ENCODE measurements at places on chromosomes 7 and 10. TPM values are rescaled to one million over a fixed set of nuclear protein-coding genes. Genes with fewer than 3 reads are reported as not detected.

DNA sequence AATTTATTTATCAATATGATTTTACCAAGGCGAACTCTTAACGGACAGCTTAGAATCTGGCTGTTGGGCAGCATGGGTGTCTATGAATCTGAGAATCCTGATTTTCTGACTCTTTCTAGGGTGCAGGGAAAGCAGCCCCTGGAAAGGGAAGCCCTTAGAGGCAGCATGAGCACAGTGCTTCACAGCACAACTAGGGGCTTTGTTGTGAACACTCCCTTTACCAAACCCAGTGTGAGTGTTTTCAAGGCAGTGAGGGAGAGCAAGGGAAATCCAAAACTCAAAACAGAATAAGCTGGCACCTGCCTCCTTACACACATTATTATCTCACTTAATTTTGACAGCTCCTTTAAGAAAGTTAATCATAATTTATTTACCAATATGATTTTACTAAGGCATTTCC is 116.3 kb upstream of the CSTF2T start:
- H3K27me3 ChIP-seq, result peaks cover 15% of the 10 kb centered on the region
- no peak overlapping the region for H3K4me3 ChIP-seq
- H3K4me1 ChIP-seq, result no peaks in the 10 kb centered on the region
- no peak overlapping the region for H3K27ac ChIP-seq
- no peaks in the 10 kb centered on the region for H3K36me3 ChIP-seq

GRCh38 chr7:30717181-30717580 is 34.8 kb upstream of the INMT start:
- no peaks in the 10 kb centered on the region for H3K4me1 ChIP-seq
- no peak overlapping the region for H3K4me3 ChIP-seq
- H3K27me3 ChIP-seq, result no peaks in the 10 kb centered on the region
- DNase-seq, result no peak
- H3K27ac ChIP-seq, result no peak overlapping the region
- H3K36me3 ChIP-seq, result peaks cover 26% of the 10 kb centered on the region

- no peaks in the 10 kb centered on the region for H3K36me3 ChIP-seq
- no peak for DNase-seq
- no peaks in the 10 kb centered on the region for H3K4me1 ChIP-seq
- H3K4me3 ChIP-seq, result no peak overlapping the region
Measured at GRCh38 chr10:130230611-130231010, 94.4 kb downstream of the GLRX3 start.

- H3K27ac ChIP-seq, result no peak overlapping the region
- no peaks in the 10 kb centered on the region for H3K36me3 ChIP-seq
- no peaks in the 10 kb centered on the region for H3K27me3 ChIP-seq
- peak; percentile 41 for DNase-seq
- H3K4me1 ChIP-seq, result peaks cover 5% of the 10 kb centered on the region
Measured at GRCh38 chr7:25625306-25625992, 397.2 kb upstream of the NPVF start.

- H3K4me3 ChIP-seq, result no peak overlapping the region
- H3K27ac ChIP-seq, result no peak overlapping the region
- H3K4me1 ChIP-seq, result peaks cover 16% of the 10 kb centered on the region
- H3K36me3 ChIP-seq, result peaks cover 3% of the 10 kb centered on the region
- no peak for DNase-seq
Measured at GRCh38 chr7:149500201-149500600, 2.6 kb upstream of the ZNF746 start.

GRCh38 chr10:132103116-132103910 is 37.6 kb downstream of the JAKMIP3 start:
- no peaks in the 10 kb centered on the region for H3K36me3 ChIP-seq
- H3K4me1 ChIP-seq, result no peaks in the 10 kb centered on the region
- H3K27me3 ChIP-seq, result peaks cover 2% of the 10 kb centered on the region
- peak; percentile 24 for DNase-seq
- no peak overlapping the region for H3K4me3 ChIP-seq

GRCh38 chr10:36437367-36437766 is 688.0 kb upstream of the ANKRD30A start:
- no peak overlapping the region for H3K4me3 ChIP-seq
- no peak for DNase-seq
- H3K27ac ChIP-seq, result no peak overlapping the region
- no peaks in the 10 kb centered on the region for H3K36me3 ChIP-seq
- no peaks in the 10 kb centered on the region for H3K4me1 ChIP-seq

- H3K36me3 ChIP-seq, result no peaks in the 10 kb centered on the region
- H3K4me3 ChIP-seq, result no peak overlapping the region
- H3K4me1 ChIP-seq, result no peaks in the 10 kb centered on the region
Measured at GRCh38 chr10:123869020-123869414, 22.6 kb downstream of the CPXM2 start.

DNA sequence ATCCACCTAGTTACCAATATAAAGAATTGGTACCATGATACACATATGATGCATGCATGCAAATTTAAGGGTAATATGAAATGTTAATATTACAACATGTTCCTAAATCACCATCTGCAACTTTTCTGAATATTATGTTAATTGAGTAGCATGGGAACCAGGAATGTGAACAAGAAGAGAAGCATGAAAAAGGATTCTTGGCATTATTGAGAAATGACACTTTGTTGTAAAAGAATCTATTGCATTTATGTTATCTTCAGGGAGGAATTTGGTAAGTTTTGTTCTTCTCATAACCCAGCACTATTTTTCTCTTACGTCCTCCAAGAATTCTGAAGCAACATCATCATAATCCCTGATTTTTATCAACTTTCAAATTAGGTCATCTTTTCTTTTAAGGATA is 159.9 kb upstream of the SLC25A13 start:
- peaks cover 30% of the 10 kb centered on the region for H3K4me1 ChIP-seq
- H3K27ac ChIP-seq, result no peak overlapping the region
- H3K36me3 ChIP-seq, result no peaks in the 10 kb centered on the region
- no peak overlapping the region for H3K4me3 ChIP-seq
- peaks cover 1% of the 10 kb centered on the region for H3K27me3 ChIP-seq

- no peak for DNase-seq
- H3K36me3 ChIP-seq, result no peaks in the 10 kb centered on the region
- H3K27ac ChIP-seq, result no peak overlapping the region
Measured at GRCh38 chr10:58813573-58813972, 300.9 kb downstream of the BICC1 start.

GRCh38 chr7:88615336-88615735 is 144.2 kb upstream of the ZNF804B start:
- H3K4me3 ChIP-seq, result no peak overlapping the region
- no peaks in the 10 kb centered on the region for H3K27me3 ChIP-seq
- H3K4me1 ChIP-seq, result no peaks in the 10 kb centered on the region
- no peak for DNase-seq
- H3K36me3 ChIP-seq, result no peaks in the 10 kb centered on the region
- no peak overlapping the region for H3K27ac ChIP-seq

Gene OR6B1
- total RNA-seq, result not detected

DNA sequence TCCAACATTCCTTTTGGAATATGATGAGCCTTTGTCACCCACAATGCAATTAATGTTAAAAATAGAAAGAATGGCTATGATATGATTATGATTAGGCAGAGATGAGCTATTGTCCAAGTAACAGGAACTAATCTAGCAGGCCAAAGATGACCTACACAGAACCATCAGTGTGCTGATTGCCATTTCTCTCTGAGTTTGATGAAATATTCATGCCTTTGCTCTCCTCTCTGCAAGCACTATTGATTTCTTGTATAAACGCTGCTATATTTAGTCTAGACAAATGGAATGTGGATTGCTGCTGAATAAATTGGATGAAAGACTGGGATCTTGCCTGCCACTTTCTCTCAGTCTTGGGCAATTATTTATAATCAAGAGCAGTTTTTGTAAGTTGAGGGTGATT is 85.4 kb downstream of the HDAC9 start:
- no peak overlapping the region for H3K27ac ChIP-seq
- H3K36me3 ChIP-seq, result no peaks in the 10 kb centered on the region
- no peak for DNase-seq
- no peaks in the 10 kb centered on the region for H3K27me3 ChIP-seq
- no peak overlapping the region for H3K4me3 ChIP-seq

DNA sequence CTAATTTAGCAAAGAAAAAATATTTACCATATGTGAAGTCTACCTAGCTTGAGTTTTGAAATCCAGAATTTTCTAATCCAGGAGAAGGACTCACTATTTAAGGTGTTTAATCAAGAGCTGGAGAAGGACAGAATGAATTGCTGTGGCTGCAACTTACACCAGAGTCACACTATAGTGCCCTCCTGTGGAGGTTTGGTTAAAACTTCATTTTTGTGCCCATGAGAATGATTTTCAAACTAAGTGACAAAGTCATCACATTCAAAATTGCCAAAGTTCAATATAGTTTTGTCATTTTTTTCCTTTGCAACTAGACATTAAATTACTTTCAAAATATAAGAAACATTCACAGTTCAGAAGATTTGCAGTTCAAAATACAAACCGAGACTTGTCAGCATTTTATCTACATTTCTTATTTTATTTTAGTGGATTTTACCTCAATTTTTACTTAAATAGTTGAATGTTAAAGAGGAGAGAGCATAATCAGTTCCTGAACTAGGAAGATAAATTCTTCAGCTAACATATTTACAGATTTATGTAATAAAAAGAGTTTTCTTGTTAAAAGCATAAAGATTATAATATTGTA is 70.7 kb downstream of the CABCOCO1 start:
- DNase-seq, result peak; percentile 74
- H3K36me3 ChIP-seq, result no peaks in the 10 kb centered on the region
- no peak overlapping the region for H3K27ac ChIP-seq
- no peak overlapping the region for H3K4me3 ChIP-seq

DNA sequence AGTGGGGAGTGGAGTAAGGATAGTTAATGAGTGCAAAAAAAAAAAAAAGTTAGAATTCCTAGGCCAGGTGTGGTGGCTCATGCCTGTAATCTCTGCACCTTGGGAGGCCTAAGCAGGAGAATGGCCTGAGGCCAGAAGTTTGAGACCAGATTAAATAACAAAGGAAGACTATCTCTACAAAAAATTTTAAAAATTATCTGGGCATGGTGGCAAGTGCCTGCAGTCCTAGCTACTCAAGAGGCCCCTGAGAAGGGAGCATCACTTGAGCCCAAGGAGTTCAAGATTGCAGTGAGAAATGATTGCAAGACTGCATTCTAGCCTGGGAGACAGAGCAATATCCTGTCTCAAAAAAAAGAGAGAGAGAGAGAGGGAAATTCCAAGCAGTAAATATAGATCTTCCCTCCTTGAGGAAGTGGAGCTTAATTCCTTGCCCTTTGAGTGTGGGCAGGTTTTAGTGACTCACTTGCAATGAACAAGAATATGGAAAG is 19.5 kb upstream of the CSTF2T start:
- no peaks in the 10 kb centered on the region for H3K27me3 ChIP-seq
- peaks cover 5% of the 10 kb centered on the region for H3K4me1 ChIP-seq
- H3K36me3 ChIP-seq, result no peaks in the 10 kb centered on the region
- H3K4me3 ChIP-seq, result no peak overlapping the region
- no peak overlapping the region for H3K27ac ChIP-seq
- DNase-seq, result no peak

DNA sequence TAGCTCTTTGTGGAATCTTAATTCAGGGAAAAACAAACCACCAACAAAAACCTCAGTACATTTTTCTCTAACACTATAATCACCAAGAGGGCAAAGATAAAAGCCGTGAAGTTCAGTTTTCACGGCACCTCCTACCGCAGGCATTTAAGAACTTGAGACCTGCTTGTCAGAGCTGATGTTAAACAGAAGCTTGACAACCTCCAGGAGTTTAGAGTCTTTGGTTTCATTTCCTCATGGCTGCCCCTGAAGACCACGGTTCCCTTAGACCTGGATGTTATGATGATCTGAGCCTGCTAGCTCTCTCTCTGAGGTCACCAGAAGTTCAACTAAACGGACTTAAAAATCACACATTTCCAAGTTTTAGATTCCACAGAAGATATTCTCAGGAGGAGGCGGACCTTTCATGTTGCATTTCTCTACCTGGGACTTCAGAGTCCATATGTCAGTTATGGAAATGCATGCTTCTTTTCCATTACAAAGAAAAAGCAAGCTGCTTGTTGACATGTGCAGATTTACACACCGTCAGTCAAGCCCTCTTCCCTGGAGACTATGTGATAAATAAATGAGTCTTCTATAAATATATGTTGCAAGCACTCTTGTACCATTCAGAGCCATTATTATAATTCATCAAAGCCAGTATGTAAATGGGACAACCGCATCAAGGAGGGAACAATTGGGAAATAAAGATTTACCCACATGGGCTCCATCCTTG is 258.0 kb downstream of the GFRA1 start:
- no peak overlapping the region for H3K4me3 ChIP-seq
- no peaks in the 10 kb centered on the region for H3K36me3 ChIP-seq
- H3K27me3 ChIP-seq, result no peaks in the 10 kb centered on the region

DNA sequence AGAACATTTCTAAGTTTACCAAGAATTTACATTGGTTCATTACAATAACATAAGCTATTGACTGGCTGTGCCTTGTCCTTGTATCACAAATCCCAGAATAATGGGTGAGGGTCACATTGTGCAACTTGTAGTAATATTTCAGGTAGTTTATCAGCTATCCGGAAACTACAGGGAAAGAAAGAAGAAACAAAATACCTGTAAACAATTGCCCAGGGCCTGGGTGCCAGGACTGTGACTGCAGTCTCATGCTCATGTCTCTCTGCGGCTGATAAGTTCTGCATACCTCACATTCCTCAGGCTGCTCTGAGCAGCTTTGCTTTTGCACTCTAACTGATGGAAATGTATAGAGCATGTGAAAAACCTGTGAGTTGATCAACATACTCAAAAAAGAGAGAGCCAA is 131.8 kb upstream of the TRIM24 start:
- H3K27me3 ChIP-seq, result no peaks in the 10 kb centered on the region
- DNase-seq, result no peak
- H3K36me3 ChIP-seq, result no peaks in the 10 kb centered on the region
- no peak overlapping the region for H3K4me3 ChIP-seq
- H3K27ac ChIP-seq, result no peak overlapping the region

GRCh38 chr7:145020454-145020853 is 184.6 kb upstream of the TPK1 start:
- H3K27me3 ChIP-seq, result no peaks in the 10 kb centered on the region
- H3K4me3 ChIP-seq, result no peak overlapping the region
- no peak for DNase-seq
- no peaks in the 10 kb centered on the region for H3K4me1 ChIP-seq

Gene PILRB
- 78.3 TPM for total RNA-seq

- H3K27ac ChIP-seq, result no peak overlapping the region
- DNase-seq, result peak; percentile 53
- no peak overlapping the region for H3K4me3 ChIP-seq
- H3K27me3 ChIP-seq, result no peaks in the 10 kb centered on the region
- no peaks in the 10 kb centered on the region for H3K36me3 ChIP-seq
Measured at GRCh38 chr7:81846398-81846797, 76.6 kb upstream of the HGF start.

- H3K27me3 ChIP-seq, result peaks cover 3% of the 10 kb centered on the region
- no peak overlapping the region for H3K4me3 ChIP-seq
- H3K36me3 ChIP-seq, result no peaks in the 10 kb centered on the region
- no peak for DNase-seq
Measured at GRCh38 chr10:1189166-1190051, 133.2 kb downstream of the WDR37 start.

GRCh38 chr10:22833353-22833752 is 94.5 kb upstream of the ARMC3 start:
- no peak overlapping the region for H3K4me3 ChIP-seq
- DNase-seq, result no peak
- H3K27me3 ChIP-seq, result no peaks in the 10 kb centered on the region
- H3K4me1 ChIP-seq, result no peaks in the 10 kb centered on the region

Gene CYP26C1
- total RNA-seq, result 0.07 TPM

GRCh38 chr7:140771826-140772225 is 75.3 kb downstream of the NDUFB2 start:
- no peaks in the 10 kb centered on the region for H3K4me1 ChIP-seq
- H3K27me3 ChIP-seq, result no peaks in the 10 kb centered on the region
- no peak overlapping the region for H3K4me3 ChIP-seq
- H3K36me3 ChIP-seq, result peaks cover 18% of the 10 kb centered on the region
- DNase-seq, result no peak
- no peak overlapping the region for H3K27ac ChIP-seq

Gene APBB1IP
- total RNA-seq, result 40.0 TPM

Gene EMX2
- not detected for total RNA-seq

- peaks cover 30% of the 10 kb centered on the region for H3K4me1 ChIP-seq
- no peak overlapping the region for H3K4me3 ChIP-seq
- H3K27ac ChIP-seq, result peak overlapping the region; percentile 87
Measured at GRCh38 chr7:149598721-149599308, 101.2 kb upstream of the ZNF746 start.

Gene GBX1
- not detected for total RNA-seq

All from activated CD4-positive, alpha-beta T cell treated with anti-CD3 and anti-CD28 coated beads, Interleukin-2, amount 10 ng/mL, durations not matched to agents 24 days and 14 days (primary cell).